Cortex of kidney (tissue), 1 donor: ENCODE measurements at places on chromosomes 16 and 17.

DNA sequence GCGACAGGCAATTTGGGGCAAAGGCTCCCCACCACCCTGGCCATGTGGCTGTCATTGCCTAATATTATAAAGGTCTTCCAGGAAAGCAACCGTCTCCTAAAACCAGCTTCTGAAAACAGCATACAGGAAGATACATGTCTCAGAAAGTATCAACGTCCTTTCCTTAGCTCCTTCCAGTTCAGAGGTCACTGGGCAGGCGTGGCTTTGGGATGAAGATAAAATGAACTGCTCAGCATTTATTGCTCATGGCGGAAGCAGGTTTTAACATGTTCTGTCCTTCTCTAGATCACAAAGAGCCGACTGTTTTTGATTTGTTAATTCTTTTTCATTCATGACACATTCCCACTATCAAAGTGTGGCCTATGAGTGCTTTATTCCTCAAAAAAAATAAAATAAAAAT is 8.0 kb downstream of the CFAP20 start:
- no peak for DNase-seq

DNA sequence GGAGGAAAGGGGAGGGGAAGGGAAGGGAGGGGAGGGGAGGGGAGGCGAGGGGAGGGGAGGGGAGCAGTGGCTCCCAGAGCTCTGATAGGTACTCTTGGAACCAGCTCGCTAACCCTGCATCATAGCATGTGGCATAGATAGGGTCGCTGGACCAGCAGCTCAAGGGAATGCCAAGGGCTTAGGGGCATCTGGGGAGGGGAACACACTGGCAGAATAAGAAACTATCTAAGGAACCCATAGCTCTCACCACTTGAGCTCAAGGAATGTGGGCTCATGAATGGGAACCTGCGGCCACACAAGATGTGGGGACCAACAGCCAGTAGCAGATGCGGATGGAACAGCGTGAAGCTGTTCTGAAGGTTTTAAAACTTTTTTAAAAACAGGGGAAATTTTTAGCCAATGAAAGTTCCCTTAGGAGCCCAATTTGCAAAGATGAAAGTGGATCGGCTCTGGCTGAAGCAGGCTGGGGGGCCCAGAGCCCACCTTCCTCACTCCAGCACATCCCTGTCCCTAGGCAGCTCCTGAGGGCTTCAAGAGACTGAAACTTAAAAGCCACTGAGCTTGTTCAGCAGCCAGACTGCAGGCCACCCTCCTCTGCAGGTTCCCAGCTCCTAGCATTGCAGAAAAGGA is 46.9 kb downstream of the PIMREG start:
- DNase-seq = no peak

DNA sequence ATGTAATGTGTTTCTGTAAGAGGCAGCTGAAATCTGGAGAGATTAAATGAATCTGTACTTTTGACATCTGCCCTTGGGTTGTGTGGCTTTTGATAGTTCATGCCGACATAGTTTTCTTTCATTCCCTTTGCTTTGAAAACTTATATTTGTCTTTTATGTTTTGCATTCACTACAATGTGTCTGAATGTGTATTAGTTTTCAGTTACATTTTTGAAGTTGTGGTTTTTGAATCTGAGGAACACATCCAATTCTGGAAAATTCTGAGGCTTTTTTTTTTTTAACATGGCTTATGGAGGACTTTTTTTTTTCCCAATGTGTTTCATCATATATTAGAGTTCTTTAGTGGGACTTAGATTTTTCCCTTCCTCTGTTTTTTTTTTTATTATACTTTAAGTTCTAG is 683.7 kb upstream of the SOX9 start:
- no peak for DNase-seq

GRCh38 chr16:9378876-9379275 is 287.4 kb downstream of the HAPSTR1 start:
- DNase-seq = no peak

- no peak for DNase-seq
Measured at GRCh38 chr16:2711370-2712062, 8.5 kb downstream of the PRSS27 start.

DNA sequence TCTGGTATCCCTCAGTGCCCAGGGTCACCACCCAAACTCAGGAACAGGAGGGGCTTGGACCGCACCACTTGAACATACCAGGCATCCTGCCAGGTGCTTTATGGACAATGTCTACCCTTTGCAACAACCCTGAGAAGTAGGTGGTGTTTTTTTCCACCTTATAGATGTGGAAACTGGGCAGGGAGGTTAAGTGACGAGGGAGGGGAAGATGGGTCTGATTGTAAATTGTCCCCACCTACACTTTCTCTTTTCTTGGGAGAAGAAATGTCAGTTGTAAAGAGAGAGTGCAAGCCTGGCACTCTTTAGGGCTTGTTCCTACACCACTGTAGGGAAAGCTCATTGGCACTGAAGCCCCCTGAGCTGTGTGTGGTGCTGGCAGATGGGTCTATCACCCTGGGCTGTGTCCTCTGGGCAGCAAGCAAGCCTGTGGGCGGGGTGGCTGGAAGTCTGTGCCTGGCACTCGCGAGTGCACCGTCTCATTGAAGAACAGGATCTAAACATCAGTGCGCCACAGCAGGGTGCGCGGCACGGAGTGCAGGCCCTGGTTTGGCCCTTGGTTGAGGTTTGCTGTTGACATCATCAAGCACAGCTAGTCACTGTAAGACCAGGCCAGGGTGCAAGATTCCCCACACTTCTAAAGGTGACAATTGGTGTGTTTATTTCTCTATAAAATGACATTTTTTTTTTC is 15.1 kb downstream of the NOD2 start:
- DNase-seq = no peak

GRCh38 chr16:2774161-2774891 is 2.8 kb downstream of the ELOB start:
- no peak for DNase-seq

DNA sequence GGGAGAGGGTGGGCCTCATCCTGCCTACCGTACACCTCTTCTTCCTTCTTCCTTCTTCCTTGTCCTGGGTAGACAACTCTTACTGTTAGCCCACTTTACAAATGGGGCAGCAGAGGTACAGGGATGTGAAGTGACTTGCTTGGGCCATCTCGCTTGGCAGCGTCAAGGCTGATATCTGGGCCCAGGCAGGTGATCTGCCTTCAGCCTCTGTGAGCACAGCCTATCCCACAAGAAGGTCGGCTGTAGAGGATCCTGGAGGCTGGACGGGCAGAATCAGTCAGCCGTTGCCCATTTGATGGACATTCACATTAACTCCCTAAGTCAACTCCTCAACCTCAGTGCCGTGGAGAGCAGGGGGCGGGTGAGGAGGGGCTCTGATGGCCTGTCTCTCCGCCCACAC is 317.3 kb downstream of the CPPED1 start:
- no peak for DNase-seq

- DNase-seq = no peak
Measured at GRCh38 chr16:6674071-6674470, 658.6 kb upstream of the RBFOX1 start.

- DNase-seq = no peak
Measured at GRCh38 chr17:76598004-76598439, 12.4 kb upstream of the ST6GALNAC2 start.

GRCh38 chr16:24272379-24272778 is 16.2 kb downstream of the CACNG3 start:
- no peak for DNase-seq

GRCh38 chr16:76947749-76948148 is 243.2 kb upstream of the MON1B start:
- DNase-seq = no peak

DNA sequence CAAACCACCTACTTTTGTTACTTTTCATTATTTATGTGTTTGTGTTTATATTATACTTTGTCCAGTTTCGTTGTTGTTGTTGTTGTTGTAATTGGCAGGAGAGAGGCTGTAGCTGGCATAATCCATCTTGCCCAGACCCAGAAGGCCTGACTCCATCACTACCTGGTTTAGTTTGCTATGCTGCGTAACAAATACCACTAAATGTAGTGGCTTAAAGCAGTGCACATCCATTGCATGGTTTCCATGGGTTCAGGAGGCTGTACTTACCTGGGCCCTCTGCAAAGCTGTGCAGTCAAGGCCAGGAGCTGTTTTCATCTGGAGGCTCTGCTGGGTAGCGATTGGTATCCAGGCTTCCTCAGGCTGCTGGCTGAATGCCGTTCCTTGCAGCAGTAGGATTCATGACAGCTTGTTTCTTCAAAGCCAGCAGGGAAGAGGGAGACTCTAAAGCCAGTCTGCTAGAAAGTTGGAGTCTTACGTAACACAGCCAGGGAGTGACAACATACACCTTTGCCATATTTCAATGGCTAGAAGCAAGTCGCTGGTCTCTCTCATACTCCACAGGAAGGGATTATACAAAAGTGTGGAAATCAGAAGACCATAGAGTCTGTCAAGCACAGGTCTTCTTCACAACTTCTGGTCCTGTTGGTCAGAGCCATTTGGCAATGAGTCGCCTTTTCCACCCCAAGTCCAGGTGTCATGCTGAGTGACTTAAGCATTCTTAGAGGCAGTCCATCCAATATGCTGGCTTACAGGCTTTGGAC is 41.1 kb downstream of the TNRC6C start:
- DNase-seq = no peak

DNA sequence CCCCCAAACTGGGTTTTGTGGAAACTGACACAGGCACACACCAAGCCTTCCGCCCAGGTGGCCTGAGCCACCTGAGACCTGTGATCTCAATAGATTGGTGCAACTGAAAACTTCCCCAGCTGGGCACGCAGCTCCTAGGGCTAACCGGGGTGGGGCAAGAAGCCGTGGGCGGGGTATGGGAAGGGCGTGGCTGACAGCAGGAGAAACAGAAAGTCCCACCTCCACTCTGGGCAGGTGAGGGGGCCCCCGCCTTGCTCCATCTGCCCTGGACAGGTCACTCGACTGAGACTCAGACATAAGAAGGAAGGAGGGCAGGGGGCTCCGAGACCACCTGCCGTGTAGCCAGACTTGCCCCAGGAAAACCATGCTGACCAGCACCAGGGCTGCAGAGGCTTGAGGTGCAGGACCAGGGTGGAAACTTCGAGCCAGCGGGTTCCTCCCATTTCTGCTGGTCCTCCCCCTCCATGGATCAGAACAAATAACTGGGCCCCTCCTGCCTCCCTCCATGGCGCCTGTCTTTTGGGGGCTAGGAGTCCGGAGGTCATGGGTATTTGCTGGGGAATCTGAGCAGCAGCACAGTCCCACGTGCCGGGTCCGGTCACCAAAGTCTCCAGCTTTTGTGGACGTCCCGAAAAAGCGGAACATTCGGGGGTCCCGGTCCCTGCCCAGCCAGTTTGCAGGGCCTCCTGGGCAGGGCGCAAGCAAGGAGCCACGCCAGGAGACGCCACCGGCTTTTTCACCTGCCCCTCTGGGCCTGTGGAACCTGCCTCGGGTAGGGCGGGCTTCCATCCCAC is 1.3 kb downstream of the TIMP2 start:
- no peak for DNase-seq

- no peak for DNase-seq
Measured at GRCh38 chr17:7184091-7184488, 4.9 kb upstream of the ASGR1 start.

GRCh38 chr16:89723279-89724250 is 2.2 kb downstream of the ZNF276 start:
- no peak for DNase-seq

- DNase-seq = no peak
Measured at GRCh38 chr17:38454532-38454931, 26.3 kb downstream of the ARHGAP23 start.

DNA sequence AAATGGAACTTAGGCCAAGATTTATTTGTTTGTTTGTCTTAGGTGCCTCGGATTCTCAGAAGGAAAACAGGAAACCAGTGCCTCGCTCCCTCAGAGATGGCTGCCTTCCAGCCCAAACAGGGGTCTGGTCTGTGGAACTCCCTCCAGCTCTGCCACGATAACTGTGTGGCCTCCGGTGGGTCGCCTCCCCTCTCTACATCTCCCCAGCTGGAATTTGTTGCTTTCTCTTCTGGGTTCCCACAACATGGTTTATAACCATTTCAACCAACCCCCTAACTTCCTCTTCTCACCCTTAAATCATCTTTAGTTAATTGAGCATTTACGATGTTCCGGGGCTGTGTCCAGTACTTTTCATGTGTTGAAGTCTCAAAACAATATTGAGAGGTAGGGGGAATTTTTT is 30.9 kb upstream of the PLLP start:
- DNase-seq = no peak

- DNase-seq = no peak
Measured at GRCh38 chr17:2215616-2216364, 87.8 kb downstream of the SMG6 start.

GRCh38 chr16:79874391-79874790 is 273.9 kb upstream of the MAF start:
- DNase-seq = no peak
